ENCODE measurements at places on chromosomes 7 and 10. TPM values are rescaled to one million over a fixed set of nuclear protein-coding genes. Genes with fewer than 3 reads are reported as not detected.

The POMZP3 gene
- total RNA-seq = 6.4 TPM

The NPY4R2 gene
- total RNA-seq = 8.3 TPM

The PPP1R17 gene
- total RNA-seq = not detected

The ANKRD2 gene
- not detected for total RNA-seq

The SPDYE2 gene
- total RNA-seq = not detected

The AVPI1 gene
- total RNA-seq = 38.7 TPM

The ASAH2 gene
- 1.3 TPM for total RNA-seq

The SPDYE16 gene
- total RNA-seq = 0.12 TPM

The OR6V1 gene
- not detected for total RNA-seq

The FAM180A gene
- 0.89 TPM for total RNA-seq

The CALY gene
- 1.6 TPM for total RNA-seq

The VSTM4 gene
- 3.5 TPM for total RNA-seq

The RPEL1 gene
- not detected for total RNA-seq

The HDAC9 gene
- 12.3 TPM for total RNA-seq

The RBP3 gene
- total RNA-seq = not detected

The OPN4 gene
- total RNA-seq = 0.15 TPM

The ICA1 gene
- total RNA-seq = 34.2 TPM

The TAS2R5 gene
- total RNA-seq = 1.8 TPM

The LGI1 gene
- 0.40 TPM for total RNA-seq

The TET1 gene
- 0.64 TPM for total RNA-seq

The KNDC1 gene
- 0.20 TPM for total RNA-seq

The NAT16 gene
- total RNA-seq = not detected
